Pericardium fibroblast (primary cell): ENCODE measurements at places on chromosomes 4 and X. TPM values are rescaled to one million over a fixed set of nuclear protein-coding genes. Genes with fewer than 3 reads are reported as not detected.

The BBS12 gene
- total RNA-seq, result 5.0 and 6.0 TPM in 2 replicates

The YY2 gene
- 0.70 and 1.8 TPM in 2 replicates for total RNA-seq

The ZNF81 gene
- 1.6 and 1.9 TPM in 2 replicates for total RNA-seq

The TLR1 gene
- total RNA-seq, result 0.09 and 1.9 TPM in 2 replicates

The NHS gene
- total RNA-seq, result 0.12 and 0.17 TPM in 2 replicates
